ENCODE measurements at places on chromosomes 5 and 9.

- no peak for DNase-seq
Measured at GRCh38 chr9:117932585-117932984, 228.4 kb downstream of the TLR4 start.

- DNase-seq: no peak
Measured at GRCh38 chr5:84752780-84753179, 368.1 kb upstream of the EDIL3 start.

DNA sequence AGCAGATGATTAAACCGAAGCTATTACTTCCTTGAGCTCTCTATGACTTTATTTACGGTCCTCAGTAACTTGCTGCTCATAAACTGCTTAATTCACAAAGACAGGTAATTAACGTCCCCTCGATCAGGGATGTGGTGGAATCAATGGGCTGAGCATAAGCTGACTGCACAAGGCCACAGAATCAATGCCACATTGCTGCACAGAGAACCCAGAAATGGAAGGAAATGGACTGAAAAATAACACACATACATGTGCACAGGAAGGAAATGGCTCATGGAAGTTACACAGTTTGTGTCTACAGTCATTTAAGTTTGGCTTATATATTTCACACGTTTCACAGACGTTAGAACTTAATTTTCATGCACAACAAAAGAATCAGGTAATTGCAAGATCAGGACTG lies 118.3 kb upstream of the KLF9 start:
- DNase-seq: no peak

DNA sequence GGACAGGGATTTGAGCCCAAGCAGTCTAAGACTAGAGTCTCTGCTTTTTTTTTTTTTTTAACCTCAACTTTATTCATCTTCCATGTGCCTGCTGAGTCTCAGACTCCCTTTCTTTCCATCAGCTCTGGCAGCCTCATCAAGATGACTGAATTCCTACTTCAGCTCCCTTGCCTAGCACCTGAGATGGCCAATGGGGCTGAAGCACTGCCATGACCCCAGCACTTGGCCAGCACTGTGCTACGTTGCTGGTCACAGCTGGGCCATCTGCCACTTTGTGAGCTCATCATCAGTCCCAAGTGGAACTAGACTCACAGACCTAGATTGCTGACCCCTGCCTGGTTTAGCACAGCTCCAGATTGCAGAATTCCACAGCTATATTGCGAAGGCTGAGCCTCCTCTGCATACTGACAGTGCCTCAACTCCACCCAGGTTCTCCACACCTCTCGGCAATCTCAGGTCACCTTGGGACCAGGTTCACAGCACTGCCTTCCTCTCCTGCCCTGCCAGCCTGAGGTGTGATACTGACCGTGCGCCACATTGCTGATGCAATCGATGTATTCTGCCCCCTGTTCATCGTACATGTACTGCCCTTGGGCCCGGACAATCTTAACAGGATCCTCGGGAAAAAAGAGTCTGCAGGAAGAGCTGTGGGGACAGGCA lies 1.6 kb downstream of the PHYKPL start:
- no peak for DNase-seq

- no peak for DNase-seq
Measured at GRCh38 chr9:127555840-127556820, 55.9 kb upstream of the STXBP1 start.

DNA sequence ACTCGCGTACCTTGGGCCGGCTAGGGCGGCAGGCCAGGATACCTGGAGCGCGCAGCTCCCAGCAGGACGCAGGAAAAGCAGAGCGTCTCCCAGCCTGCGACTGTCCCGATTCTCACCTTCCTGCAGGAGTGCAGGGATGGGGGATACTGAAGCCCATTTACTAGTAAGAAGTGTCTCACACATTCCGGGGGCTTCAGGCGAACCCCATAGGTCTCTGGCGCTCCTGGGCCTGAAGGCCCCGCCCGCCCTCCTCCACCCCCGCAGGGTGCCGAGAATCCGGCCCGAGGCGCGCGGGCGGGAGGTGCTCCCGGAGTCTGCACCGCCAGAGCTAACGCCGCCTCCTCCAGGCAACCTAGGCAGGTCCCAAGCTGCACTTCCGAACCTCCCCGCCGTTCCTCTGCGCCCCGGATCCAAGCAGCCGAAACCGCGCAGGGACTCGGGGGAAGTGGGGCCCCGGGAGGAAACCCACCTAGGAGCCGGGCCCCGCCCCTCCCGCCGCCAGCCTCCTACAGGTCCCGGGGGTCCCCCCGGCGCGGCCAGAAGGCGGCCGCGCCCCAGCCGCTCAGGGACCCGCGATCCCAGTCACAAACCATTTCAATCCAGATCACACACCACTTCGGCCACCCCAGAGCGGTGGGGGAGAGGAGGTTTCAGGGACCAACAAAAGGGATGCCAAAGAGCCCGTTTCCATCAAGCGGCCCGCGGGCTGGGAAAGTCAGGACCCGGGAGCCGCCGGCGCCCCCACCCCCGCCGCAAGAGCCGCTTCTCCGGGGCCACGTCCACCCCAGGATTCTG lies 1.2 kb downstream of the ROR2 start:
- peak; percentile 72 for DNase-seq

DNA sequence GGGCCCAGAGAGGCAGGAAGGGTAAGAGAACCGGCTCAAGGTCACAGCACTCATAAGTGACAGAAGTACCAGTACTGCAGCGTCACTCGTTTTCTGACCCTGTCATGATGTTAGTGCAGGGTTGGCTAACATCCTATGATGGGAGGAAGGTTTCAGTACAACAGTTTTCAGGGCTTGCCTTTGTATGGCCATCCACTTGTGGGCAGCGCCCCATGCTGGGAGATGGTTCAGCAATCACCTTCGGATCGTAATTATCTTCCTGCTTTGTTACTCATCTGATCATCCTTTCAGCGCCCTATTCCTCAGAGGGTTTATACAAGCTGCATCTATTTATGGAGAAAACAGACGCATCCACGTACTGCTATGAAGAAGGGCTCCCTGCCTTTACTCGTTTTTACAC lies 2.4 kb downstream of the MAP1B start:
- DNase-seq: no peak

DNA sequence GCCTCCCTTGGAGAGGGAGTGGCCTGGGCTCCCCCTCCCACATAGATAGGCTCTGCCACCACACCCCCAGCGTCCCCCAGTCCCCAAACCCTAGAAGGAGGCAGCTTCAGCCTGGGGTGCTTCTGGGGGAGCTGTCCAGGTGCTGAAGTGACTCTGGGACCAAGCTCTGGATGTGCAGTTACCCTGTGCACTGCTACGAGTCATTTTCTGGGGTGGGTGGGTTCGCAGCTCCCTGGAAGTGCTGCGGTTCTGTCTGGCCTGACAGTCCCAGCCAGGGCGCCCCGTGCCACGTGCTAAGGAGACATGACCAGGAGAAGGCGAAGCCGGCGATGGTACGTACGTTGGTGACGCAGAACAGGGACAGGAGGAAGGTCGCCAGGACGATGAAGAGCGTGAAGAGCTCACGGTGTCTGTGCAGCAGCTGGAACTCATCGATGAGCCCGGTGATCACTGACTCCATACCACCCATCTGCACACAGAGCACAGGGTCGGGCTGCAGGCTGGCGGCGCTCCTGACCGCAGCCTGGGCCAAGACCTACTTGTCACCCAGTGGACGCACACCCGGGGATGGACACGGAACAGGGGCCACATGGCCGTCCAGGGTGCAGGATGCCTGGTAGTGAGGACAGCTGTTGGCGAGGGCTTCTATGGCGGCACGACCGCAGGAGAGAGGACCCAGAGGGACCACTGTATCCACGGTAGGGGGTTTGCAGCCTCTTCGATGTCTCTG lies 35.7 kb downstream of the SLC6A3 start:
- peak; percentile 25 for DNase-seq

All from HEK293T (cell line).